ENCODE measurements at places on chromosomes 11 and 22.

DNA sequence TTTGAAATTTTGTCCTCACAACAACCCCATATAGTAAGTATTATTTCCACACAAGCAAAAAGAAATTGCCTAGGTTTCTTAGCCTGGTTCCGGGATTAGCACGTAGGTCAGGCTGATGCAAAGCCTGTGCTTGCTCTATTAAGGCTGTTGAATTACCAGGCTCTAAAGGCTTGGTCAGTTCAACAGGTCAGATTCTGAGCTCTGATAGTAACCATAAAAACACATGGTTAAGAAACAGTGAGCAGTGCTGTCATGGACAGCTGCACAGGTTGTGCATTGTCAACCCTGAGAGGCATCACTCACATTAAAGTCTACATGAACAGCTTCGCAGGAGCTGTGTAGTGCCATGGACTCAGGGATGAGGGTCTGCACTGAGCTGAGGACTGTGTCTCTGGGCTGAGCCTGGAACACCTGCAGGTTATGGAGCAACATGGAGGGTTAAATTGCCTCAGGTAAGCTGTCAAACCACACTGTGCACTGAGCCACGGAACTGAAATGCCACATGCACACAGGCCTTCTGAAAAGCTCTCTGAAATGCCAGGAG is 98.0 kb downstream of the PIWIL4 start:
- DNase-seq = no peak

DNA sequence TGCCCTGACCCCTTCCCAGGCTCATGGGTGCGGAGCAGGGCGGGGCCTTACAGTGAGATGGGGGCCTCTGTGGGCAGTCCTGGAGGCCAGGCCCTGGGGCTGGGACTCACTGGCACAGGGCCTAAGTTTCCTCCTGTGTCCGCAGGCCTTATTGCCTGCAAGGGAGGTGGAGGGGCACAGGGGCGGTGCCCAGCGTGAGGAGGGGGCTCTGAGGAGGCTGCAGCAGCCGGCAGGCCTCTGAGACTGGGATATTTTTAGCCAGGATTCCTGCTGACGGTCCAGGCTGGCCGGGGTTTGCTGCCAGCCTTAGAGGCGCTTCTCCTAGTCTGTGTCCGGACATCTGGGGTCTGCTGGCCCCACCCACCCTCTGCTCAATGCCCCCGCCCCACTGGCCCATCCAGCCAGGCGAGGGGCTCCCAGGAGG is 5.7 kb upstream of the RTN4R start:
- DNase-seq = no peak

- DNase-seq = peak; percentile 88
Observed at GRCh38 chr11:64340671-64341335, 799 bp downstream of the CCDC88B start.

- no peak for DNase-seq
Observed at GRCh38 chr22:31367426-31367825, 21.3 kb upstream of the PATZ1 start.

DNA sequence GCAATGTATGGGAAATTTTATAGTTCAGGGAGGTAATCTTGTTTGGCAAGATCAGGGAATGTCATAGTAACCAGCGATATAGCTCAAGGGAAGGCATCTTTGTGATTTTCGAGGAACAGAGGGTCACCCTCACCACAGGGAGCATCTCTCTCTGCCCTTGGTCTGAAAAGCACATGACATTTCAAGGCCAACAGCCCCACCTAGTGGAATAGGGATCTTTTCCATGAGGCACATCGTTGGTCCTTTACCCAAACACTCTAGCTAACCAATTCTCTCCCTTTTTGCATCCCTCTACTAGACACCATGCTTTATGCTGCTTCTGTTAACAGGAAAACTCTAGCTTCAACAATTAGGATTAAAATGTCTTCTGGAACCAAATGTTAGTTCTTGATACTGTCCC is 179.0 kb downstream of the GRM5 start:
- peak; percentile 47 for DNase-seq
